SW 1271 (cell line): ENCODE measurements at places on chromosomes 2 and 18.

GRCh38 chr2:218505754-218506371 is 62.3 kb downstream of the USP37 start:
- DNase-seq = no peak

GRCh38 chr2:240856151-240856980 is 12.3 kb upstream of the AGXT start:
- DNase-seq = no peak

DNA sequence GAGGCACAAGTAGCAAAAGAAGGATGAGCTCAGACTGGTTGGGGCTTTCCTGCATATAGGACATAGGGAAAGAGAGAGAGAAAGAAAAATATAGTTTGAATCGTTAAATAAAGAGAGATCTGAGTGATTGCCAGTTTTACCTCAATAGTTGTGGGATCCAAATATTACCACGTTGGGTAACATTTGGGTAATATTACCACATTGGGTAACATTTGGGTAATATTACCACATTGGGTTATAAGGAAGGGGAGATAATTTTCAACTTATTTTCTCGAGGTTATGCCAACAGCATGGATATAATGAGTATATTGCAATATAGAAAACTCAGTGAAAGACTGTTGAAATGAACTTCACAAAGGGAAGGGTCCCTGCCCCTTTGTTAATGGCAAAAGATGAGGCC is 20.7 kb downstream of the SP140 start:
- no peak for DNase-seq

GRCh38 chr2:112818094-112818902 is 18.3 kb downstream of the IL1B start:
- DNase-seq = no peak
